Neural progenitor cell (in vitro differentiated cells): ENCODE measurements at places on chromosomes 11 and 22.

GRCh38 chr22:39943953-39944872, 16.0 kb upstream of the TMA7B start:
- DNase-seq, result no peak

DNA sequence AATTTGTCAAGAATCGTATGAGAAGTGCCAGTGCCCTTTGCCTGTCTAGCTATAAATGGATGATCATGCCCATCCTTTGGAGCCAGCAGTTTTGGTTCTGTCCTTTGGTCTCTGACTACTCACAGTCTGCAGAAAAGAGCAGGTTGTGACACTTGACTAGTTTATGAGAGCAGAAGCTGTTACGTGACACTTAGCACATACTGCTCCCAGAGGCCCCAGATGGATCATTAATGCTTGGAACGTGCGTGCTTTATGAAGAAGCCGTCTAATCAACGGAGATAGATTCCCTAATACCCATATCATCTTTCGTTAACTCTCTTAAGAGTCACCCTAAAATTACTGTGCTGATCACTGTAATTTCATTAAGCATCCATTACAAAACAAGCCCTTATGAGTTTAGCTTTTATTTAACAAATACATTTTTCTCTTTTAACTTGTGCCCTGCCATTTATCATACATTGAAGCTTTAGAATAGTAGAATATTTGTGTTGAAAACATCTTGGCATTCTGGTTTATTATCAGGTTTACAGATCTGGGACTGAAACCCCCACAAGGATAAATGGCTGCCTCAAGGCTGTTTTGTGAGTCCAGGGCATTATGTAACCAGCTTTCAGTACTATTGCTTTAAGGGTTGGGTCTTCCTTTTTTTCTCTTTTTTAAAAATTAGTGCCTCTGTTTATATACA, 47.0 kb upstream of the ADORA2A start:
- no peak for DNase-seq

- DNase-seq, result no peak
Measured at GRCh38 chr11:24635588-24636290, 138.9 kb downstream of the LUZP2 start.

DNA sequence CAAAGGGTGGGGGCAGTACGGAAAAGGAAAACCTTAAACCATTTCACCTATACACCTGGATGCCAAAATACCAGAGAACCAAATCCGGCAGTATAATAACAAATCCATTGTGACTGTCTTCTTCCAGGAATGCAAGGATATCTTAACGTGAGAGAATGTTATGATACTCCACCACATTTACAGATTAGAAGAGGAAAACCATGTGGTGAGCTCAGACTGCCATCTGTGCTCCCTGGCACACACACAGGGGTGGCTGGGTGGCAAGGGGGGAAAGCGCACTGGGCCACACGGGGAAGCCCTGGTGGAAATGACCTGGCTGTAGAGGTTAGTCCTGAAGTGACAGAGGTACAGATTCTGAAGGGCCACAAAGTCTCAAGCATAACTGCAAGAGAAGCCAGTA, 9.9 kb downstream of the EIF1AD start:
- DNase-seq, result no peak

DNA sequence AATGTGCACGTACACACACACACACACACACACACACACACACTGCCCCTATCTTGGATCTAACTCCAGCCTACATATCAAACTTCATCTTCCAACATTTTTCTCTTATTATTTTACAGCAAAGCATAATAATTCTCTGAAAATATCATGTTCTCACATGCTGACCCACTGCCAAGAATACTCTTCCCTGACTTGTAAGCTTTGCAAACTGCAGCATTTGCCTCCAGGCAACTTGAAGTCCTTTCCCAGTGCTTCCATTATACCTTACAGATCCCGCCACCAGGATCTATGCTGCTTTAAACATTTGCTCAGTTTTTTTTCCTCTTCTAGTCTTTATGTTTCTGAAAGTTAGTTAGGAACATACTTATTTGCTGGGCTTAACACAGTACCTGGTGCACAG, 483.3 kb upstream of the ARHGAP42 start:
- no peak for DNase-seq

DNA sequence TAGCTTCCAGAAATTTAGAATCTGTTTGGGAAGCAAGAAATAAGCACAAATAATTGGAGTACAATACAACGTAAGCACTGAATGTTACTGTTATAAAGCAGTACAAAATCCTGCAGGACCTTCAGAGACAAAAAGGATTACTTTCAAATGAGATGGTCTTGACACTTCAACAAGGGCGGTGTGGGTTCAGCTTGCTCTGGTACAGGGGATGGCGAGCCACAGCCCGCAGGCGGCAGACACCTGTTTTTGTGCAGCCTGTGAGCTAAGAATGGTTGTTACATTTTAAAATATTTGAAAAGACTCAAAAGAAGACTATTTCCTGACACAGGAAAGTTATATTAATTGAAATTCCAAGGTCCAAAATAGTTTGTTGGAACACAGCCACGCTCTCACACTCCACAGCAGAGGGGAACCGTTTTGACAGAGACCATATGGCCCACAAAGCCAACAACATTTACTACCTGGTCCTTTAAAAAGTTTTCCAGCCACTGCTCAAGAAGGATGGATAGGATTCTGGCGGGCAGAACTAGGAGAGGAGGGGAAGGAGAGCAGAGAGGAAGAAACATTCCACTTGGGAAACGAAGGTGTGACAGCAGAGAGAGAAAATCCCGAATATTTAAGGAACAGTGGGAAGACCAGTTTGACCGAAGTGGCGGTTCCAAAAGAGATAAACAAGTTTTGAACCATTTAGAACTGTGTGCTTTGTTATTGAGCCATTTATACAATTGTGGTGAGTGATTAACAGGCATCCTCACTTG, 6.3 kb downstream of the PRDM10 start:
- no peak for DNase-seq

DNA sequence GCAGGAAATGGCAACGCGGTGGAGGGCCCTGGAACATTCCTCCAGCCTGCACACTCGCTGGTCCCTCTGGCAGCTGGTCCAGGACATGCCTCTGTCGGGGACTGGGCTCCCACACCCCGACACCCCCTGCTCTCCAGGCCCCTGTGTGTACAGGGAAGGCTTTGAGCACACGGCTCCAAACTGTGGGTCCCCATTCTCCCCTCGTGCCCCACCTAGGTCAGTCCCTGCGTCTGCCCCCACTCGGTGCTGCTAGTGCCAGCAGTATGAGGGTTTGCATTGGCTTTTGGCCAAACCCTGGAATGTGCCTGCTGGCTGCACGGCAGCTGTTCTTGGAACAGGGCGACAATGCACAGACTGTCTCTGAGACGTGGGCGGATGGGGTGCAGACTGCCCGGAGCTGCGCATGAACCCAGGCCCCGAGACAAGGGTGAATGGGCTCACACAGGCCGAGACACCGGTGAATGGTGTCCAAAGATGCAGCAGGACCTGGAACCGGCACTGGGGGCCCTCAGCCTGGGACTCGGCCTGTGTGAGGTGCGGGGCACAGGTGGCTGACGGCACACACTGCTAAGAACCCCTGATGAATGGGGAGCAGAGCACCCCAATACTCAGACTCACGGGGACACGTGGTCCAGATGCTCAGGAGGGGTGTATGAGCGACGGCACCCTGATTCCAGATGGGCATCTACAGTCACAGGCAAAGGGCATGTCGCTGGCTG, 7.5 kb upstream of the SYT8 start:
- no peak for DNase-seq

DNA sequence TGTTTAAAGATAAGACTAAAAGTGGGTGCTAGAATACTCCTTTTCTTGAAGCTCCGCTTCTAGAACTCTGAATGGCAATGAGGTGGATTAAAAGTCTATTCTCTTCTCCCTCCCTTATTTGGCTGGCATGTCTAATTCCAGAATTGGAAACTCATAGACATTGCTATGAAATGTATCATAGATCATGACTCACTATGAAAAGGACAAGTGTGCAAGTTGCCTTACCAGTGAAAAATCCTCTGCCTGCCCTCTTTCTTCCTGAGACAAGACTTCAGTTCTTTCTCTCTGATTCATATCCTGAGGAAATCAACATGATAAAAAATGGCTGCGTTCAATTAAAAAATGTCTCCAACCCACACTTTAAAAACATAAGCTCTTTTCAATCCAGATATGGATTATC, 73.2 kb upstream of the BLID start:
- DNase-seq, result no peak

DNA sequence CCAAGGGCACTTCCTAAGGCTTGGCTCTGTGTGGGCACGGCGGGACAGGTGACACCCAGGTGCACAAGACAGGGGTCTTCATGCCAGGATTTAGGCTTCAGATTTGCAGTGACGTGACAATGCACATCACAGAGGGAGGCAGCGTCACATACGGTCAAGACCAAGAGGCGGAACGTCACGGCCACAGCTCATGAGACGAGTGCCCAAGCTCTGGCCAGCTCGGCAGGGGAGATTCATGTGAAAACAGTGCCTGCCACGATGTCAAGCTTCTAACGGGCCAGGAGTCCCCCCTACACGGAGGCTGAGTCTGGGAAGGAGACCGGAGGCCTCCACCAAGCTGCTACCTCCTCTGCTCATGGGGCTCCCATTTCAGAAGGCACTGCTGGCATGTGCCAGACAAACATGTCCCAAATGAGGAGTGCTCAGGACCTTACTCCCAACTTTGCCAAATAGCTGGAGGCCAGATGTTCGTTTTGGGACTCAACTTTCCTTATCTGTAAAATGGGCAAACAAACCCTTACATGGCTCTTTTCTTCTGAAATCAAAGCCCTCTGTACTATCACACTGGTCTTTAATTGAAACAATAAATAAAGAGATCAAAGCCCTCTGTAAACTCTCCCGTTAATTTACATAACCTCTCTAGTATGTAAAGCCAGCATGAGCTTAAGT, 16.6 kb downstream of the VPS37C start:
- DNase-seq, result no peak

DNA sequence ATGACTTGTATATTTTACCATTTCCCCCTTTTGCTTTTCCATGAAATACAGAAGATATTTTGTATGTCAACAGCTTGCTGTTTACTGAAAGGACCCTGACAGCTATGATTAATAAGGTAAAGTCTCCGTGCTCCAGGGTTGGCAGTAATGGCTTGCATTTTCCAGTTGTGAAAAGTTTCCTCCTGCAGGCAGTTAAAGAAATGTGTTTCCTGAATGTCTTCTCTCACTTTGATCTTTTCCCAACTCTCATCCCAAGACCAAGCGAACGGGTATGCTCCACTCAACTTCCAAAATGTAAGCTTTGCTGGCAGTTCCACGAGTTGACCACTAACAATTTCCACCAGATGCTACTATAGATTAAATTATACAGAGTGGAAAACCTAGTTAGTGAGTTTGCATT, 8.9 kb downstream of the FIBIN start:
- DNase-seq, result no peak

DNA sequence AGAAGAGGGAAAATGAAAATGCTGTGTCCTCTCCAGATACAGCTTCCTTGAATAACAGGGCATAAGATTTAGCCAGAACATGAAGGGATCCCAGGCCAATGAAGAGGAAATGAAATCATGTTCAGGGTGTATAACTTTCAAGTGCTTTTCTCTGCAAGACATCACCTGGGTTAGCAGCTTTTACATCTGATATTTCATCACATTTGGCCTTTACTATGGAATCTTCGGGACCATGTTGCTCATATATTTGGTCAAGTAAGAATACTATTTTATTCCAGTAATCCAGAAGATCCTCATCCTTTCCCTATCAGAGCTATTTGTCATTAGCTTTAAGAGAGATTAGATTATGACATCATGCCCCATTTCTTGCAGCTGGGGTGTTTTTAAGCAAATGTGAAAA, 66.3 kb upstream of the OR5AK2 start:
- DNase-seq, result no peak
